Activated CD8-positive, alpha-beta memory T cell treated with anti-CD3 and anti-CD28 coated beads for 1 hour (primary cell): ENCODE measurements at places on chromosomes 11 and 22.

- DNase-seq: no peak
These were observed 37.3 kb upstream of the POU2AF1 start for GRCh38 chr11:111416231-111416960.

DNA sequence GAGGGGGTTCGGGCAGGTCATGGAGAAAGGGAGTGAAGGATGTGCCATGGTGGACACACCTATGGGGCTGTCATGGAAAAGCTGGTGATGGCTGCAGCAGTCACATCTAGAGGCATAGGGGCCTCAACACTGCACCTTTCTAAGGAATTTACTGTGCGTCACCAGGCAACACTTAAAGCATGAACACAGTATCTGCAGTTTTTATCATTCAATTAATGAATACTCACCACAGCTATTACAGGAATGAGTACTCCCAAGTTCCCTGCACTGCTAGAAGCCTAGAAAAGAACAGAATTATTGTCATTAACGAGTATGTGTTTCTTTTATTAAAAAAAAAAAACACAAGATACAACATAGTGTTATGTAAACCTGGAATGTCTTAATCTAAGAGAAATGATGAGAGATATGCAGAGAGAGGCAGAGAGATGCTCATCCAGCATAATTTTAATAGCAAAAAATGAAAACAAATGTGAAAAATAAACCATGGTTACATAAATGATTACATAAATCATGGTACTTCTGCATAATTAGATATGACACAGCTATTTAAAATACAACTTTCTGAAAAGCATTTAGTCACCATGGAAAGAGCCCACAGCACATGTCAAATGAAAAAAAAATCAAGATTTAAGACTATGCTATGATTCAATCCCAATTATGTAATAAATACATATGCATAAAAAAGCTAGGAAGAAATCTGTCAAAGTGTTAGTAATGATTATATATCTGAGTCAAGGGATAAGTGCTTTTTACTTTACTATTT, 19.2 kb downstream of the SERPIND1 start:
- DNase-seq: no peak

GRCh38 chr11:103714246-103714645, 322.2 kb upstream of the DDI1 start:
- no peak for DNase-seq

GRCh38 chr11:134019500-134019899, 49.4 kb upstream of the JAM3 start:
- DNase-seq: no peak

- DNase-seq: no peak
These were observed 19.8 kb upstream of the GALNT18 start for GRCh38 chr11:11641581-11641980.

- DNase-seq: no peak
These were observed 49.2 kb upstream of the EMID1 start for GRCh38 chr22:29156507-29156906.

- no peak for DNase-seq
These were observed 125.5 kb upstream of the SERPIND1 start for GRCh38 chr22:20648306-20648903.

DNA sequence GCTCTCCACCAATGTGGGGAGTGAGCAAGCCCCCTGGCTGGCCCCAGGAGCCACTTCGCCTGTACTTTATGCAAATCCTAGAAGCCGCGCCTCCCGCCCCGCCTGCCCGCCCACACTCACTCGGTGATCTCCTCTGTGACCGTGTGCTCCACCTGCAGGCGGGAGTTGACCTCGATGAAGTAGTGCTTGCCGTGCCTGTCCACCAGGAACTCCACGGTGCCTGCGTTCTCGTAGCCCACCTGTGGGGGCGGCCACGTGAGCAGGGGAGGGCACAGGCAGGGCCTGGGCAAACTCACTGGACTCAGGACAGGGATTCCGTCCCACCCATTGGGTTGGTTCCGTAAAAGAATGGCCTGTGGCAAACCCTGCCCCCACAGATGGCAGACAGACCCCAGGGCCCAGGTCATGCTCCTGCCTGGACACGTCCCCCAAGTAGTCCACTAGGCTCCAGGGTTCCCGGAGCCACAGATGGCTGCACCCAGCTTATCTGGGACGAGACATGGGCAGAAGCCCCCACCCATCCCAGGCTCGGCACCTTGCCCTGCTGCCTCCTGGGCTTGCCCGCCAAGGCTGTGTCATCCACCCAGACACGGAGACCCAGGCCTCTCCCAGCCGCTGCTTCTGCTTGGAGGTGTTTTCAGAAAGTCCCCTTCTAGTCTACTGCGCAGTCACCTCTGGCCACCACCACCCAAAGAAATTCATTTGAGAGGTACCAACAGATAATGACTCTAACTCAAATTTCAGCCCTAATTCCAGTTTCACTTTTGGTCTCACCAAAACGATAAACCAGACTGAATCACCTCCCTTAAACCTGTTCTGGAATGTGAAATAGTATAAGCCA, 12.1 kb downstream of the LRFN4 start:
- DNase-seq: peak; percentile 53

DNA sequence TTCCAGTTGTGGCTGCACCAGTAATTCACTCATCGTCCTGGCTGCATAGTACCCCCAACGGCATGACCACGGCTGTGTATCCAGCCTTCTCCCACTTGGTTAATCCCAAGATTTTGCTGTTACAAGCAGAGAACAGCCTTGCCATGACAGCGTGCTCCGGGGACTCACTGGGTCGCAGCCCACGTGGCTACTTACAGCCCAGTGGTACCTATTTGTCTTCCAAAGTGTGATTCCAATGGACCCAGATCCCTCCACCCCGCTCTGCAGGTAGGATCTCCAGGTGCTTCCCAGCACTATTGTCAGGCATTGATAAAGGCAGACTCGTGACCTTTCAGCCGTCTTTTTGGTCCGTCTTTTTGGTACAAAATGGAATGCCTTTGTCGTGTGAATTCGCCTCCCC, 119.0 kb upstream of the FGF3 start:
- no peak for DNase-seq

- no peak for DNase-seq
These were observed 32.3 kb upstream of the ME3 start for GRCh38 chr11:86704710-86705109.

DNA sequence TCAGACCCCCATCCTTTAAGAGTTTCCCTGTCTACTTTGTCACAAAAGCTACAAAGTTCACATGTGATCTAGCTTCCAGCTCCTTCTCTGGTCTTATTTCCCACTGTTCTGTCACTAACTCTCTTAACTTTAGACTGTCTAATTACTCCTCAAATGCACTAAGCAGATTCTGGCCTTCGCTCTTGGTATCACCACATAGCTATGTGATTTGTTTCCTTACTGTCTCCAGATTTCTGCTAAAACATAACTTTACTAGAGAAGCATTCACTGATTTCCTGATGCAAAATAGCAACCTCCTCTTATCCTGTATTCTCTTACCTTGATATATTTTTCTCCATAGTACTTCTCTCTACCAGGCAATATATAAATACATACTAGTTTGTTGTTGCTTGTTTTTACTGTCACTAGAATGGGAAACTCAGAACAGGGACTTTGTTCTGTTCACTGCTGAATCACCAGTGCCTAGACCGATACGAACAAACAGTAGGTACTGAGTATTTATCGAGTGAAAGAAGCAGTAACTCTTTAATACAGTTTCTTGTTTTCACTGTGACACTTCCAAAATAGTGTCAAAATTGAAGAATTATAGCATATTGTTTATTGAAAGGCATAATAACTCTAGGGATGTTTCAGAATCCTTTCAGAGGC, 205.6 kb downstream of the DDX10 start:
- DNase-seq: no peak
